ENCODE measurements at places on chromosomes 7 and 10. TPM values are rescaled to one million over a fixed set of nuclear protein-coding genes. Genes with fewer than 3 reads are reported as not detected.
A peak's percentile ranks its signal among the peaks of the same experiment; 100 is the strongest.

DNA sequence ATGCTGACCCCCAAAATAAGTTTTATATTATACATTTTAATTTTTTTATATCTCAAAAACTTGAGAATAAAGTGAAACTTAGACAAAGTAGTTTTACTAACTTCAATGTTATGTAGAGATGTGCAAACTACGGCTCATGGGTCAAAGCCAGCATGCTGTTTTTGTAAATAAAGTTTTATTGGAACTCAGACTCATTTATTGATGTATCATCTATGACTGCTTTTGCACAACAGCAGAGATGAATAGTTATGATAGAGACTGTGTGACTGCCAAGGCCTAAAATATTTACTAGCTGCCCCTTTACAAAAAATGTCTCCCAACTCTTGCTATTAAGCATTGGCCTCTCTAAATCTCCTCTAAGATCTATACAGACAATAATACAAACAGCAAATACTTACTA is 12.4 kb downstream of the MTPN start:
- H3K36me3 ChIP-seq = peaks cover 25% of the 10 kb centered on the region
- H3K4me1 ChIP-seq = peaks cover 73% of the 10 kb centered on the region
- no peak overlapping the region for H3K4me3 ChIP-seq
- H3K27me3 ChIP-seq = no peaks in the 10 kb centered on the region
- no peak overlapping the region for H3K27ac ChIP-seq
- no peak for DNase-seq

DNA sequence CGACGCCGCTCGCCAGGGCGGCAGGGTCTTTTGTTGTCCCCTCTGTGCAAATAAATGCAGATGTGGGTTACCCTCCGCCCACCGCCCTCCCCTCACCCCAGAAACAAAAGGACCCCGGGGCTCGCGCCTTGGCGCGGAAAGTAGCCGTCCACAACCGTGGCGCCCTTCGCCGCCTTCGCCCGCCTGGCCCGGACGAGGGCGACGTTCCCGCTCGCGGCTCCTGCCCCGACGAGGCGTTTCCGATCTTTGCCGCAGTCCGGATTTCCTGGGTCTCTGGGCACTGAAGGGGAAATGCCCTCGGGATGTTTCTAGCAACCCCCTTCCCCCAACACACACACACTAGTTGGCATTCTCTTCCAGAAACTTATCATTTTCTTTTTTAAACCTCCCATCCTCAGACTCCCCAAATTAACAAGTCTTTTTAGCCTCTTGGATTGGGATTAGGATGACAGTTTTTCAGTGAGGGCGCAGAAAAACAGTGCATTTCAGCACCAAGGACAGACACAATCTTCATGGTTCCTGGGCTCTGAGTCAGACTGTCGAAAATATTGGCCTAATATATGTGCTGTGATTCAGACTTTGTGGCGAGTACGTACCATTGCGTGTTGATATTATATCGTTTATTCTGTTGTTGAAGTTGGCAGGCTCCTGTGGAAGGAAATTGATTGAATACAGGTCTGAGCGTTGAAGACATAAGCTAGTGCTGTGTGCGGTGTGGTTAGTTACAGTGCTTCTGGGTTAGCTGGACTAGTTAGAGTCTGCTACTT is 771 bp downstream of the PHYHIPL start:
- H3K4me3 ChIP-seq = no peak overlapping the region
- DNase-seq = peak; percentile 4
- no peak overlapping the region for H3K27ac ChIP-seq
- peaks cover 15% of the 10 kb centered on the region for H3K27me3 ChIP-seq

DNA sequence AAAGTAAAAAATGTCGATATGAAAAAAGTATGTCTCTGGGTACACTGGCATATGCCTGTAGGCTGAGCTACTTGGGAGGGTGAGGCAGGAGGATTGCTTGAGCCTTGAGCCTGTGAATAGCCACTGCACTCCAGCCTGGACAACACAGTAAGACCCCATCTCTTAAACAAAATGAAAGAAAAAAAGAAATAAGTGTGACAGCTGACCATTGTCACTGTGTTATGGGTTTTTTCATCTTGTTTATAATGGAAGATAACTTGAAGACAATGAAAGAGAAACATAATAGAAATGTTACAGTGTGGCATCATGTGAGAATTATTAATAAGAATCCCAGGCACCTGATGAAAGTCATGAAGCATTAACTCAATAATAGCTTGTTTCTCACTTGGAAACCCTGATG is 75.0 kb downstream of the APBB1IP start:
- no peak overlapping the region for H3K27ac ChIP-seq
- no peaks in the 10 kb centered on the region for H3K27me3 ChIP-seq
- H3K4me3 ChIP-seq = no peak overlapping the region
- H3K4me1 ChIP-seq = no peaks in the 10 kb centered on the region
- DNase-seq = no peak

GRCh38 chr7:33425395-33425794 is 296.0 kb downstream of the BBS9 start:
- H3K27me3 ChIP-seq = no peaks in the 10 kb centered on the region
- no peaks in the 10 kb centered on the region for H3K36me3 ChIP-seq
- no peak for DNase-seq
- H3K27ac ChIP-seq = no peak overlapping the region
- no peaks in the 10 kb centered on the region for H3K4me1 ChIP-seq

DNA sequence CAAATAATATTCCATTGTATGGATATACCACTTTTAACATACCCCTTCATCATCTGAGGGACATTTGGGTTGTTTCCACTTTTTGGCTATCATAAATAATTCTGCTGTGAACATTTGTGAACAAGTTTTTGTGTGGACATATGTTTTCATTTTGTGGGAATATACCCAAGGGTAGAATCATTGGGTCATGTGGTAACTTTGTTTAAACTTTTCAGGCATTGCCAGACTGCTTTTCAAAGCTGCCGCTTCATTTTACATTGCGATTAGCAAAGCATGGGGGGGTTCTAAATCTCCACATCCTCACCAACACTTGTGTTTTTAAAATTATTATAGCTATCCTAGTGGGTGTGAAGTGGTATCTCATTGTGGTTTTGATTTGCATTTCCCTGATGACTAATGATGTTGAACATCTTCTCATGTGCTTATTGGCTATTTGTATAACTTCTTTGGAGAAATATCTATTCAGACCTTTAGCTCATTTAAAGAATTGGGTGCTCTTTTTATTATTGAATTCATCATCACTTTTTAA is 8.4 kb upstream of the HHEX start:
- H3K4me1 ChIP-seq = no peaks in the 10 kb centered on the region
- no peak overlapping the region for H3K4me3 ChIP-seq
- no peak overlapping the region for H3K27ac ChIP-seq
- H3K27me3 ChIP-seq = peaks cover 17% of the 10 kb centered on the region
- no peaks in the 10 kb centered on the region for H3K36me3 ChIP-seq

- DNase-seq = no peak
- H3K4me3 ChIP-seq = no peak overlapping the region
- H3K27ac ChIP-seq = no peak overlapping the region
Measured at GRCh38 chr10:8437896-8438295, 383.4 kb downstream of the GATA3 start.

DNA sequence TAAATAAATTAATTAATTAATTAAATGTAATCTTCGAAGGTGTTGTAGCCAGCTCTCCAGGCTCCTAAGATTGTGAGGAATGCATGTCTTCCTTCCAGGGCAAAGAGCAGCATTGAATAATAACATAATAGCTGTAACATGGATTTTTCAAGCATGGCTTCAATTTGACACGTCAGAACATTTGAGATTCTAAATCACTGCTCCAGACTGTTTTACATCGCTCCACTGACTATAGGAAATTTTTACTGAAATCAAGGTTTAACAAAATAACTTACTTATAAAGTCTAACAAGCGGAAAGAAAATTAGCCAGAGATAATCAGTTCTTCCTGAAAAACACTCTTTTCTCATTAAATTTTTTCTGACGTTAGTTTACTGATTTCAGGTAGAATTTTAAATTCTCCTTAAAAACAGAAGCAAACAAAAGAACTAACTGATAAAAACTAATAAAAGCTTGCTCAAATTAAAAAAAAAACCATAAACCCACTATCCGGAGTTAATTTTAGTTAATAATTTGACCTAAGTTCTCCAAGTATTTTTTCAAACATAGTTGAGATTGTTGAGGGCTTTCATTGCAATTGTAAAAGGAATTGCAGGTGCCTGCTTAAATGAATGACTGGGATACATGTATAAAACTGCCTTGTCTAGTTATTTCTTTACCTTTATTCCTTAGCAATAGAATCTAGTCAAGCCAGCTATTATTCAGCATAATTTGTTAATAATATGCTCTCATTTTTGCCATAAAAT is 51.2 kb upstream of the SGCE start:
- no peaks in the 10 kb centered on the region for H3K4me1 ChIP-seq
- H3K36me3 ChIP-seq = no peaks in the 10 kb centered on the region
- no peak for DNase-seq
- H3K27me3 ChIP-seq = peaks cover 3% of the 10 kb centered on the region
- no peak overlapping the region for H3K4me3 ChIP-seq

DNA sequence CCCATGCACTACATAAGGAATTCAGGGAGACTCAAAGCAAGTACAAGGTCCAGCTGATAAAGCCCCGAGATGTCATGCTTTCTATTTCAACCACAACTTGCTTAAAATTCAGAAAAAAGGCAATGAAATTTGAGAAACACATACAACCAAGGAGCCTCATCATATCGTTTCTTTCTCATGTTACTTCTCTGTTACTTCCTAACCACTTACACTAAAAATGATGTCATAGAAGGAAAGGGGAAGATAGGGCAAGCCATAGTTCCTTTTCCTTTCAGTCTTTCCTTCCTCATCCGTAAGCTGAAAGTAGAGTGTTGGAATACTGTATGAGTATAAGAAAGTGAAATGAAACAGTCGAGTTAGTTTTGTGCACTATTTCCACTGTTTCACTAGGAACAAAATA is 27.9 kb upstream of the CDK14 start:
- no peak overlapping the region for H3K27ac ChIP-seq
- H3K4me3 ChIP-seq = no peak overlapping the region
- H3K27me3 ChIP-seq = peaks cover 4% of the 10 kb centered on the region
- no peaks in the 10 kb centered on the region for H3K4me1 ChIP-seq
- H3K36me3 ChIP-seq = no peaks in the 10 kb centered on the region

DNA sequence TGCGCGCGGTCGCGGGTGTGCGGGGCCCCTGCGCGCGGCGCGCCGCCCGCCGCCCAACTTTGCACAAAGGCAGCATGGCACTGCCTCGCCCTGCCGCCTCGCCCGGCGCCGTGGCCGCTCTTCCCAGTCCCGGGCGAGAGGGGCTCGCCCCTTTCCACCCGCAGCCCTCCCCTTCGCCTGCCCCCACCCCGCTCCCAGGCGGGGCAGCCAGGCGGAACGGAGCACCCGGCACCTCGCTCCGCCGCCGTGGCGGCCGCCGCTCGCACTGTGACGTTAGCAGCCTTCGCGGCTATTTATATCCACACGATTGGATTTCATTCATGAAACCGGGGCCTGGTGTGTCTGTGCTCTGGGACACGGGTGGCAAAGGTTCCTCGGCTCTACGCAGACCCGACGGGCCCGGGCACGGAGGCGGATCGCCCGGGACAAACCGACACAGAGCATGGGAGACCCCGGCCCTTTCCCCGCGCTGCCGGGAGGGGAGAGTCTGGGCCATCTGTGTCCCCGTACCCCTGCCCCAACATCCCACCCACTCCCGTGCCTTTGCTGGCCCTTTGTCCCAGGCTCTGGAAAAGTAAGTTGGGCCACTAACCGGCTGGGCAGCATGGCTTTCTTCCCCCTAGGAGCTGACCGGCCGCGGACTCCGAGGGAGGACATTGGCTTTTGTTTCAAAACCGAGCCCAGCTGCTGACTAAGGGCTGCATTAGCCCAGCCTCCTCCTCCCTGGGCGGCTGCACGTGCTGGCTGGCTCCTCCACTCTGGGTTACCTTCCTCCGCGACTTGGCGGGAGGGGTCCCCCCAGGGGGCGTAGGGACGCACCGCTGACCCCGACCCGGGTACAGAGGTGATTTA is at the start of gene RHOBTB1:
Gene RHOBTB1, minus strand, starts transcription at position 128 of the 852 bp plus-strand sequence. CDS start 32,643 bp downstream, outside the sequence.
- H3K27me3 ChIP-seq = peaks cover 33% of the 10 kb centered on the region
- DNase-seq = peak; percentile 58
- H3K27ac ChIP-seq = no peak within 1 kb of the TSS

- H3K27me3 ChIP-seq = no peaks in the 10 kb centered on the region
- H3K27ac ChIP-seq = no peak overlapping the region
- no peaks in the 10 kb centered on the region for H3K36me3 ChIP-seq
- no peak for DNase-seq
- H3K4me3 ChIP-seq = no peak overlapping the region
Measured at GRCh38 chr10:98858525-98858924, 377.1 kb downstream of the HPSE2 start.

DNA sequence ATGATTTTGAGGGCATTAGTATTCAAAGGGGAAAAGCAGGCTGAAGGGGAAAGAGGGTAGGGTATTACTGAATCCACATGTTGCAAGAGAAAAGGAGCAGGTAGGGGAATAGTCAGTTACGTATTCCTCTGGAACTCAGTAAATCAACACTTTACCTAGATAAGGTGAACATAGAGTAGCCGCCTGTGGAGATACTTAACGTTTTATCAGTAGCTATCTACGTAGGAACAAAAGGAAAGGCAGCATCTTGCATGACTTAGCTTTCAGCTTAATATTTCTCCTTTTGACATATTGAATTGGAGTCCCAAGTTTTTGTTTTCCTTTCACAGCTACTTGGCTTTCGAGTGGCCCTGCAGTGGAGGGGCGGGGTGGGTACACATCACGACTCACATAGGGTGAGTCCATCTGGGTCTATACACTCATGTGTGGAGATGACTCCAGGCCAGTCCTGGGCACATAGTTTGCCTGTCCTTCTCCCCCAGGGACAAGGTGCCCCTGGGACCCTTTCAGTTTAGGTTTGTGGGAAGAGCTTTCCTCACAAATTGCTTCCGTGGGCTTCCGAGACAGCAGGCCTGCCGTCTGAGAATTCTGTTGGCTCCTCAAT is 48.1 kb downstream of the CCNY start:
- no peak overlapping the region for H3K4me3 ChIP-seq
- H3K36me3 ChIP-seq = peaks cover 4% of the 10 kb centered on the region
- no peaks in the 10 kb centered on the region for H3K27me3 ChIP-seq
- H3K27ac ChIP-seq = no peak overlapping the region
- peaks cover 53% of the 10 kb centered on the region for H3K4me1 ChIP-seq

- no peak overlapping the region for H3K27ac ChIP-seq
- H3K36me3 ChIP-seq = no peaks in the 10 kb centered on the region
- no peak overlapping the region for H3K4me3 ChIP-seq
- H3K27me3 ChIP-seq = no peaks in the 10 kb centered on the region
Measured at GRCh38 chr10:17562614-17563013, 54.6 kb downstream of the HACD1 start.

- H3K4me3 ChIP-seq = no peak overlapping the region
- DNase-seq = no peak
- no peaks in the 10 kb centered on the region for H3K4me1 ChIP-seq
- peaks cover 8% of the 10 kb centered on the region for H3K27me3 ChIP-seq
Measured at GRCh38 chr10:49243610-49244283, 55.2 kb upstream of the C10orf71 start.

Gene GDF10
- 0.32 TPM for total RNA-seq

Gene NME8
- not detected for total RNA-seq

Gene CDC14C
- not detected for total RNA-seq

Gene SPRN
- not detected for total RNA-seq

Gene TMEM196
- not detected for total RNA-seq

Gene GHRHR
- not detected for total RNA-seq

Gene GOLGA7B
- total RNA-seq = 0.57 TPM

Gene CC2D2B
- total RNA-seq = 0.23 TPM

Gene GBF1
- 33.1 TPM for total RNA-seq

Gene INMT
- 0.09 TPM for total RNA-seq
